ENCODE measurements at places on chromosomes 6 and 20. TPM values are rescaled to one million over a fixed set of nuclear protein-coding genes. Genes with fewer than 3 reads are reported as not detected.

The ADGRF1 gene
- not detected for total RNA-seq

The SLC32A1 gene
- not detected for total RNA-seq

The PPP1R10 gene
- total RNA-seq = 58.6 TPM

The WFDC5 gene
- total RNA-seq = not detected

The RBM24 gene
- total RNA-seq = 4.8 TPM
